ENCODE measurements at places on chromosomes 11 and 22.

DNA sequence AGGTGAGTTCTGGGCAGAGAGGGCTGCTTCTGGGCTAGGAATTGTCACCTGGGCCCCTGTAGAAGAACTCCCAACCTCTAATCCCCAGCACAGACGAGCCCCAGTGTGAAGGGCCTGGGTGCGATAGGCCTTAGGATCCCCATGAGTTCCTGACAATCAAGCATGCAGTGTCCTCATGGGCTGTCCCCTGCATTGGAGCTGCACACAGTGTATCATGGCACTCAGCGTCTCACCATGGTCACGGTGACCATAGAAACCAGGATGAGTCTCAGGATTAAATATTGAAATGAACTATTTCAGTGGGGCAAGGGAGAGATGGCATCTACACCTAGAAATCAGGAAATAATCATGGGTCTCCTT is 292 bp downstream of the SCGB2A1 start:
- no peak for DNase-seq

- DNase-seq, result no peak
Measured at GRCh38 chr11:33438301-33438700, 181.1 kb downstream of the HIPK3 start.

DNA sequence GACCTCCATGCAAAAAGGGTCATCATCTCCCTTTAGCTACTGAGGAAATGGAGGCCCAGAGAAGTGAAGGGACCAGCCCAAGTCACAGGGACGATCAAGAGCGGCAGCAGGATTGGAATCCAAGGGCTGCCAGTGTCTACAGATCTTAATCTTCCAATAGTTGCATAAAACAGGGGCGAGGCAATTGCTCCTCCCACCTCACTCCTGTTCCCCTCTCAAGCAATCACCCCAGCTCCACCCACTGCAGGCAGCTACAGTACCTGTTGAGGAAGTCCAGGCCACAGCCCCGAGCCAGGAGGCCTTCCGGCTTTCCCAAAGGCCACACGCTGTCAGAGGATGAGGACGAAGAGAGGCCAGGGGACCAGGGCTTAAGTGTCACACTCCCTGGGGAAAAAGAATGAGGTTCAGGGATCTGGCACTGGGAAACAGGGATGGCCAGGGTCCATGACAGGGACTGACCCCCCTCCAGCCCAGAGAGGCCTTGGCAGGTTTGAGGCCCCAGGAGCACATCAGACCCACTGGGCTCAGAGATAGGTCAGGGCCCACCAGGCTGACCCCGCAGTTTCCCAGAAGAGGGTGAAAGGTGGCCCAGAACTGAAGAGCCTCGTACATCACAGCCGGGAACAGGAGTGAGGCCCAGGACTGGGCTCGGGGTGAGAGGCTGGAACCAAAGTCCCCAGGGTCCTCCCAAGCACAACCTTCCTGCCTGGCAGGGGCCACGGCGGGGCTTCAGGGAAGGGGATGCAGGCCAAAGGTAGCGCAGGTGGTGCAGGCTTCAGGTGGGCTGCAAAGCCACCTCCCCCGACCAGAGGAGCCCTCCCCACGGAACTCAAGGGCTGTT is 16.4 kb upstream of the MFNG start:
- DNase-seq, result no peak

- DNase-seq, result peak; percentile 40
Measured at GRCh38 chr22:32202539-32203180, 2.2 kb downstream of the RFPL2 start.

DNA sequence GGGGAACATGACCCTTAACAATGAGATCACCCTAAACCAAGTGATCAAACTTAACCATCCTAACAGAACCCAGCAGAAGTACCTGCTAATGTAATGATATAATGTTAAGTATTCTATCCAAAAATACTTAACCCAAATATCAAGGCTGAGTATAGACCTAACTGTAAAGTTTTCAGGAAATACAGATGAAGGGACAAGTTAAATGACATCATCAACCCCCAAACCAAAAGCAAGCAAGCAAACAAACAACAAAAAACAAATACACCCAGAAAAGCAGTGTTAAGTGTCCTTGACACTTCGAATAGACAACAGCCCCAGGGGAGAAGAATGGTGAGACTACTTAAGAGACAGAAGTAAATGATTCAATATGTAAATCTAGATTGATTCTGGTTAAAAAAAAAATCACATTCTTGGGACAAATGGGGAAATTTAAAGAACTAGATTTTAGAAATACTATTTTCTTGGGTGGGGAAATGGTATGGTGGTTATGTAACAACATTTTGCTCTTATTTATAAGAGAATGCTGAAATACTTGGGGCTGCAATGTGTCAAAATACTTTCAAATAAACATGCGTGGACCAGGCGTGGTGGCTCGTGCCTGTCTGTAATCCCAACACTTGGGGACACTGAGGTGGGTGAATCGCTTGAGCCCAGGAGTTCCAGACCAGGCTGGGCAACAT is 2.5 kb downstream of the CSTF3 start:
- DNase-seq, result no peak

- no peak for DNase-seq
Measured at GRCh38 chr11:113022262-113022661, 61.0 kb downstream of the NCAM1 start.

GRCh38 chr11:79570104-79570503 is 129.3 kb upstream of the TENM4 start:
- DNase-seq, result no peak

GRCh38 chr22:48240148-48240934 is 1477.9 kb downstream of the TBC1D22A start:
- DNase-seq, result no peak

DNA sequence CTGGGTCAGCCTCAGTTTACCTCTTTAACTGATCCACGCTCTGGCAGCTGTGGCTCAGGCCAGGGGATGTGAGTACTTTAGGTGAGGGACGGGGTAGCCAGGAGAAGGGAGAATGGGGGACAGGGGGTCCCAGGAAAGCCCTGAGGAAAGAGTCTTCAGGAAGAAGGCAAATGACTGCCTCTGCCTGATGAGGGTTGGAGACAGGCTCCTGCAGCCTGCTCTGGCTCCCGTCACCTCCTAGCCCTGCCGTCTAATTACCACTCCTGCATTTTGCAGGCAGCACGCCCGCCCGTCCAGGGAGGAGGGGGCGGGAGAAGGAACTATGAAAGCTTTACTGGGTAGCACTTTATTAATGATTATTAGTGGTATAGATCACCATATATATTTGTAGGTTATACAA is 116.6 kb downstream of the CEP164 start:
- DNase-seq, result no peak

GRCh38 chr22:23549198-23549595 is 30.9 kb downstream of the IGLL1 start:
- DNase-seq, result no peak

GRCh38 chr11:33063326-33063881 is 24.0 kb downstream of the TCP11L1 start:
- DNase-seq, result no peak

DNA sequence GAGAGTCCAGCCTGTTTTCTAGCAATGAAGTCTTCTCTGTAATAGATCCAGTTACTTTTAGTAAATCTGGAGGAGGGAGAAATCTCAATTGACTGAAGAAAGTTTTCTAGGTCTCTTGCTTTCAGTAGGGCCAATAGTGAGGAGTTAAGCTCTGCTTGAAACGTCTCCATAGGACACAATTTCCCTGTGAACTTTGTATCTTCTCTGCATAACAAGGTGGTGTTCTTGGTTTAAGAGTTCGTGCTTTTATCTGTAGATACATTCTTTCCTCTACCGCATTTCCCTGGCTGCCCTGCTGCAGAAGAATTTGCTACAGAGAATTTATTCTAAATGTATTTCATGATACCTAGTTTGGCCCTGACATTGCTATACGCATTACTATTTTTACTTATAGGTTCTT is 183.1 kb downstream of the ARHGAP42 start:
- DNase-seq, result no peak

DNA sequence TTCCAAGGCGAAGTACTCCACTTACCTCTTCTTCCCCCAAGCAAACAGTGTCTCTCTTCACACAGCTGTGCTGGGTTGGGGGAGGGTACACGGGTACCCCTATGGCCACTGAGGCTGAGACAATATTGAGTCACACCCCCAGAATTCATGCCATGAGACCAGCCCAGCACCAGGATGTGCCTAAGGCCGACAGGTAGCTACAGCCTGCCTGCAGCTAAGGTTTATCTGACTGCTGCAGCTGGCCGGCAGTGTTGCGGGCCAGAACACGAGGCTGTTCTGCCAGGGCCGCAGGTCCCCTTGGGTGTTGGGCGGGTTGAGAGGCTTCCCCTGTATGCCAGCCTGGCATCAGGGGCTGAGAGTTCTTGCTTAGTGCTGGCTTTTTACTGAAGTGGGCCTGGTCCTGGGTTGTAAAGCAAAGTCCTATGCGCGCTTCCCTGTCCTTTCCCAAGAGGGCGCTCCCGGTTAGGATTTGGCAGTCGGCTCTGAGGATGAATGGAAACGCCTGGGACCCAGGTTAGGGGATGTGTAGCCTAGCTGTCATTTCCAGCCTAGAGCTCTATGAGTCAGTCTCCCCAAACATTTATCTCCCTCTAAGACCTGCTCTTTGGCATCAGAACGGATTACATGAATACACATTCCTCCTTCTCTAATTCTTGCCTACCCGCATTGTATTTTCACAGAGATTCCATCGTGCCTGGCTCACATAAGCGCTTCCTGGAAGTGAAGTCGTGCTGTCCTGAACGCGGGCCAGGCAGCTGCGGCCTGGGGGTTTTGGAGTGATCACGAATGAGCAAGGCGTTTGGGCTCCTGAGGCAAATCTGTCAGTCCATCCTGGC is 7.1 kb downstream of the USP18 start:
- DNase-seq, result peak; percentile 45

GRCh38 chr11:127791844-127792243 is 791.3 kb upstream of the KIRREL3 start:
- no peak for DNase-seq

DNA sequence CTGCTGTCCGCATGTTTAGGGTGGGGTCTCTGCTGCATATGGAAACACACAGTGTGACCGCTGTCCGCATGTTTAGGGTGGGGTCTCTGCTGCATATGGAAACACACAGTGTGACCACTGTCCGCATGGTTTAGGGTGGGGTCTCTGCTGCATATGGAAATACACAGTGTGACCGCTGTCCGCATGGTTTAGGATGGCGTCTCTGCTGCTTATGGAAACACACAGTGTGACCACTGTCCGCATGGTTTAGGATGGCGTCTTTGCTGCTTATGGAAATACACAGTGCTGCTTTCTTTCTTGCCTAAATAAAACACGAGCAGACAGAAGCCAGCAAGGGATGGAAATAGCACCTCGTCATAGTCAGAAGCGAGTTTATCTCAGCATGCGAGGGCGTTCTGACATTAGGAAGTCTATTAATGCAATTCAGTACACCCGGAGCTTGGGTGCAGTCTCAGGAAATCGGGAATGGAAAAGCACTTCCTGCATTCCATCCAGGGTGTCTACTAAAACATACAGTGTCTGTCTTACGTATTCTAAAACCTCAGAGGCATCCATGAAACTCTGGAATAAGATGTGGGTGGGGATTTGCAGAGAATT is 32.6 kb upstream of the TOLLIP start:
- DNase-seq, result no peak

DNA sequence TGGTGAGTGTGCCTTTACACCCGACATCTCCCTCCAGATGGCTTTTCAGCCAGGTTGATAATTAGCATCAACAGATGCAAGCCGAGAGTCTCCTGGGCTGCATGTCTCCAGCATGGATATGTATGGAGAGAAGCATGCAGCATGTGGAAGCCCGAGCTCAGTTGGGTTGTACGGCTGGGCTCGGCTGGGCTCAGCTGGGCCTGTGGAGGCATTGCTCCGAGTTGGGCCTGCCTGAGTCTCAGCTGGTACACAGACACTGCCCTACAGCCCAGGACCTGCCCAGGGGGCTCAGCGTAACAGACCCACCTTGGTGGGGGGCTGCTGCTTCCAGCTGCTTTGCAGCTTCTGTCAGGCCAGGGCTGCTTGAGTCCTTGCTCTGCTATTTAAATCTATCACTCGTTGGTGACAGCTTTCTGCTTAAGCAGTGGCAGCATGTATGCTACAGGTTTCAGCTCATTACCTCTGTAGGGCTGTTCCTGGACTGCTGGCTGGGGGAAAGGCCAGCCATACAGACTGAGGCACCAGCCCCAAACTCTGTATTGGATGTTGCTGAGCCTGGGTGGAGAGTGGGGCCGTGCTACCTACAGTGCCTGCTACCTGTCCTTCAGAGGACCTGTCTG is 115.5 kb downstream of the TEAD1 start:
- DNase-seq, result no peak

GRCh38 chr11:61002598-61002997 is 31.1 kb downstream of the CD6 start:
- DNase-seq, result no peak

DNA sequence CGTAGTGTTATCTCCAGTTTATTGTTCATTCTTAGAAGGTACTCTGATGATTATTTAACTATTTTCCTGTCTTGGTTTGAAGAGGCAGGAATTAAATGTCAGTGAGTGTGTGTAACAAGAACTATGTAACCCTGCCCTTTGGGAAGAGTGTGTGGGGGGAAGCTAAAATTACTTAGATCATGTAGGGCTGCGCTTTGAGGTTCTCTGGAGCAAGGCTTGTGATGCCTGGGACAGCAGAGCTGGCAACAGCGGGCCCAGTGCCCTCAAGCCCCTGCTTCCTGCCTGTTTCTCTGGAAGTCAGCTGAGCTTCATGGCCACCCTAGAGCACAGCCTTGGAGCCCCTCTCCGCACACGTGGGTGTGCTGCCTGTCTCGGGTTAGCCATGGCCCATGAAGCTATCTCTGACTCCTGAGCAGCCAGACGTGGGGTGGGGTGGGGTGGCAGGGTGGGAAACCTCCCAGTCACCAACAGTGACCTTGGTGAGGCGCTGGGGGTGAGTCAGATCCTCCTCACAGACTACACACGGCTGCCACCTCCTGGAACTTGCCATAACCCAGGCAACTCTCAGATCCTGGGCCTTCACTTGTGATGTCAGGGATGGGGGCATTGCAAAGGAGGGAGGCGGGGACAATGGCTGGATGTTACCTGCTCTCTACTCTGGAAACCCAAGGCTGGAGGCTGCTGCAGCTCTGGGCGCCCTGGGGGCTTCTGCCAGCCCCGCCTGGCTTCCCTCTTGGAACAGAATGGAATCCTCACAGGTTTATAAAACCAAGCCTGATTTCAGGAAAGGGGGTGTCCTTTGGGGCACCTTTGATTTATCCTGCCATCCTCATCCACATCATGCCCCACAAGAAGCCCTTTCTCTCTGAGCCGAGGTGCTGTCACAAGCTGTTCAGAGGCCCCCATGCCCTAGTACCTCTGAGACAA is 88.6 kb downstream of the SNX19 start:
- DNase-seq, result no peak

DNA sequence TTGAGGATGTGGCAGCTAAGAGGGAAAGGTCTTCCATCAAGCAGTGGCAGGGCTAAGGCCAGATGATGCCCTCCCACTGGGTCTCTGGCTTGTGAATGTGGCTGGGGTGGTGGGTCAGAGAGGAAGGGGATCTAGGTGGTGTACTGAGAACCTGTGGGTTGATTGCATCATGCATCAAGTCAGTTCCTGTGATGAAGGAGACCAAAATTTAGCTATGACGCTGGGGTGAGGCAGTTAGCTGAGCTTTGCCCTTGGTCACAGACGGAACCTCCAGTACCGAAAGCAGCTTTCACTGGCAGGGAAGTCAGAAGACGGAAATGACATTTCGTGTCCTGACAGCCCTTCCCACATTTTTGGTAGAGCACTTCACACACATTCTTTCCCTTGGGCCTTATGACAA is 20.7 kb downstream of the ATG16L2 start:
- DNase-seq, result no peak

Measured in activated naive CD4-positive, alpha-beta T cell treated with Interleukin-2 at 50 U/mL for 16 hours (primary cell).